ENCODE measurements at places on chromosomes 3 and 15.

- DNase-seq: peak; percentile 45
Observed at GRCh38 chr3:47421741-47422649, 41.2 kb downstream of the PTPN23 start.

DNA sequence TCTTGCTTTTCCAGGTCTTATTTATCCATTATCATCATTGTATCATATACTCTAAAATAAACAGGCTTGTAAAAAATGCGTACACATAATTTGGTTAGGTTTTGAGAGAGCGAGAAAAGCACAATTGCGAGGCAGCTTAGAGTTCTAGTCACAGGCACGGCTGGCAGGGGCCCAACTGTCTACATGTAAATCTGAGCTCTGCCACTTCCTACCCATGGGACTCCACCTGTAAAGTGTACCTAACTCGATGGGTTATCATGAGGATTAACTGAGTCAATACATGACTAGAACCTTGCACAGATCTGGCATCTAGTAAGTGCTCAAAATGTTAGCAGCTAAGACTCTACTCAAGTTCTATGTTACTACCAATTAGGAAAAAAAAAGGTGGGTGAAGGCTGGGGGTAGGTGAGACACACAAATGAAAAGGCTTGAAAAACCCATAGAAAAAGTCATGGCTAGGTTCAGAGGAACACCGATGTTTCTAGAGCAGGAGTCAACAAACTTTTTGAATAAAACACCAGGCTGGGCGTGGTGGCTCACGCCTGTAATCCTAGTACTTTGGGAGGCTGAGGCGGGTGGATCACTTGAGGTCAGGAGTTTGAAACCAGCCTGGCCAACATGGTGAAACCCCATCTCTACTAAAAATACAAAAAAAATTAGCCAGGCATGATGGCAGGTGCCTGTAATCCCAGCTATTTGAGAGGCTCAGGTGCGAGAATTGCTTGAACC, 36.2 kb downstream of the GLB1 start:
- peak; percentile 82 for DNase-seq

- DNase-seq: no peak
Observed at GRCh38 chr3:154398084-154398967, 31.7 kb downstream of the GPR149 start.

- no peak for DNase-seq
Observed at GRCh38 chr3:51988286-51989146, 5.2 kb downstream of the ACY1 start.

DNA sequence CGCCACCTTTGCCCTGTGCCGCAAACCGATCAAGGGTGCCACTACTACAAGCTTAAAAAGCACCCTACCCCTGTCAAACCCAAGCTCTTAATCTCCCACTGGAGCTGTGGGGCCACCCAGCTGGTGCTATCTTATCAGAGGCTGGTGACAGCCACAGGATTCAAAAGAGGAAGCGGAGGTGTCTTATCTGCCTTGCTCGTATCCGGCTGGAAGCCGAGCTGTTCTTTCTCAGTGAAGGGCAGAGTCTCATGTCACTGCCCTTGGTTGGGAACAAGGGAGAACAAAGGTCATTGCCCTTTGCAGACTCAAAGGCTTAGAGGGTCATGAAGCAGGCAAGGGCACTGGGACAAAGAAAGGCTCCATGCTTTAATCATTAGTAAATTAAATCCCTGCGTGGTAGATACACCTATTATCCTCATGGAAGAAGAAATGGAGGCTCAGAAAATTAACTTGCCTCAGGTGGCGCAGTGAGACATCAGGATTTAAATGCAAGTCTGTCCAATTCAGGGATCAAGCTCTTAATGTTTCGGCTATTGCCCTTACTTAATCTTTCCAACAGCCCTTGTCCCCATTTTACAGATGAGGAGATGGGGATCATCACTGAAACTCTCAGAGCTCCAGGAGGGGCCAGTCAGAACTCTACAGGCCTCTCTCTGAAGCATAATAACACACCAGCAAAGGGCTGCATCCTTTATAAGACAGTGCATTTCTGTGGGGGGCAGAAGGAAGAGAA, 360.0 kb upstream of the PROK2 start:
- peak; percentile 17 for DNase-seq

DNA sequence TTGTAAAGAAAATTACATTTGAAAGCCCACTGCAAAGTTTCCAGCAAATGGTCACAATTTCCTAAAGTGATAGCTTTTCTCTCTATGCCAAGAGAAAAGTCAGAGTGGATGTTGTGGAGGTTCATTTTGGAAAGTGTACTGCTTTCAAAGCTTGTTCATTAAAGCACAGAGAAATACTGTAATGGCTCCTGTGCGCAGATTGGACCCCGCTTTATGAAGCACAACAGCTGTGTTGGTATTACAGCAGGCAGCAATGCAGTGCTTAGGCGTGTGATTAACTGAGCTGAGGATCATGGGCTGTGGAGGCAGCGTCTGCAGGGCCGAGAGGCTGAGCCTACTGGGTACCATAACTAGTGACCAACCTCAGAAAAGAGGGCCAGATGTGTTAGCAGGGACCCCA, 478.4 kb upstream of the CFAP20DC start:
- DNase-seq: no peak

DNA sequence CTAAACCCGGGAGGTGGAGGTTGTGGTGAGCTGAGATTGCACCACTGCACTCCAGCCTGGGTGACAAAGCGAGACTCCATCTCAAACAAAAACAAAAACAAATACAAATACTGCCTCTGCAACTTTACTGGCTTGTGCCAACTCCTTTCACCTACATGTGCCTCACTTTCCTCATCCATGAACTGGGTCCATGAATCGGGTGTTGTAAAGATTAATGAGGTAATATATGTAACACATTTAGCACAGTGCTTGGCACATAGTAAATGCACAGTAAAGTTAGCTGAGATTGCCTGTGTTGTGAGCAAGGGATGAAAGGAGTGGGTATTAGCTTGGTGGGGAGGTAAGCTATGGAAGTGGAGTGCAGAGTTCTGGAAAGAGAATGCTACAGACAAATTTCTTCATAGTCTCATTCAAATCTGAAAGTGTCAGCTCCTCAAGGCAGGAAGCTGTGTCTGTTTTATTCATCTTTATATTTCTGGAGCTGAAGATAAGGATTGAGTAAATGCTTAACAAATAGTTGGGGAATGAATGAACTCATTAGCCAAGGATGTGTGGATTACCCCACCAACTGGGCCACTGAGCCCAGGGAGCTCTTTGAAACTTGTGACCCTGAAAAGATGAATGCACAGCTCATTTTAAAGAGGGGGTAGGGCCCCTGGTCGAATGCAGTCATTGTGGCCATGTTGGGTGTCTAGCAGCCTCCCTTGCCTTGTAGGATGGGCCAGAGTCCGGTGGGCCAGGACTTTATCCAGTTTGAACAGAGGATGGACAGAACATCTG, 7.7 kb upstream of the CDCP1 start:
- DNase-seq: no peak

All from activated CD4-positive, alpha-beta T cell treated with anti-CD3 and anti-CD28 coated beads for 48 hours (primary cell).